ENCODE measurements at places on chromosomes 1 and 21.

DNA sequence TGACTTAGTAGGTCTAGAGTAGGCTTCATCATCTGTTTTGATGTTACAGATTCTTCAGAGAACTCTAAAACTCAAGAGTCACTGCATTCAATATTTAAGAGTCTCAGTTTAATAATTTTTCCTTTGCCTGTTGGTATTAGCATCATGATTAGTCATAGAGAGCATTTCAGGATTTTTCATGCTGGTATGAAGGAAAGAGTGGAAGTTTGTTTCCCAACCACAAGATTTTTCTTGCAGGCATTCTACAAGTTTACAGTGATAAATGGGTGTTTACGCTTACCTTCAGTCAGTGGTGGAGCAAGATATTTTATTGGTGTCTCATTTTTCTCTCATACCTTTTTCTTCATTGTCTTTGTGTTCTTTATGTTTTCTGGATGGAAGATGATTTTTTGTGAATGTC, 58.4 kb upstream of the MYOCOS start:
- DNase-seq: no peak

DNA sequence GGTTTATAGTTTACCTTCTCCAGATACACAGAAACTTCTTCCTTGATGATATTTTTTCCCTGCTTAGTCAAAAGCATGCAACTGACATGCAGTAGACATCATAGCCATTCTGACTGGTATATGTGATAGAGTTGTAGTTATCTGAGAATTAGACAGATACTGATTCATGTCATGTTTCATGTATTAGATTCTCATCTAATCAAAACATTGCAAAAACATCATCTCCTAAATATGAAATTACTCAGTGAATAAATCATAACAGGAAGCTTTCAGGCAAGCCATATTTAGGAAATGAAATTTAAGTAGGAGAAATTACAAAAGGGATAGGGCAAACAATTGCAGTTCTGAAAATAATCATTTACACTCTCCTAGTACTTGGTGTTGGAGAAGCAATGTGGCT, 38.4 kb upstream of the ASB17 start:
- no peak for DNase-seq

DNA sequence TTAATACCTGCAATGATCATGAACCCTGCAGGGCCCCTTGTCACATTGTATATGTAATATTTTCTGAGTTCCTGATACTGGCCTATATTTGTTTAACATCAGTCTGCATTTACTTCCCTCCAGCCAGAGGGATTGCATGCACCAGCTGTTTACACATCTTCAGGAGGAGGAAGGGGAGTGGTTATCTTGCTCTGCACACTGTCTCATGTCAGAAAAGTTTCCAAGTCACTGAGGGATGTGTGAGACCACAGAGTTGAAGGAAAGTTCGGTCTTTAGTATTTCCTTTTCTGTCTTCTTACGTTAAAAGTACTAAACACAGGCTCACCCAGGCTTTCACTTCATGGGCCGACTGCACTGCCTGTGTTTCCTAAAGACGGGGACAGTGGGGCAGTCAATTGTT, 574.1 kb downstream of the LMO4 start:
- no peak for DNase-seq

DNA sequence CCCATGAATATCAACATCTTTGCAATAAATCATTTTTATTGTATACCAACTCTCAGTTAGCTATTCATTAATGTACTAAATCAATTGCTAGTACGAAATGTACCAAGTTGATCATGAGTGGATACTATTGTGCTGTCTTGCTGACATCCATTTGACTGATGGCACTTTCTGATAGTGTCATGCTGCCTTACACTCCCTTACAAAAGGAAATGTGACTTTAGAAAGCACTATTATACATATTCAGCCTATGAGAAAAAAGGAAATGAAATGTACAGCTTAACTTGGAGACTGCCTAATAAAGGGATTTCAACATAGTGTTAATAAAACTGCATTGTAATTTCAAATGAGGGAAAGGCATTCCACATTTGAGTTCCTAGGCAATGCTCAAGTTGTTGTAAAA, 52.2 kb downstream of the PLA2G4A start:
- no peak for DNase-seq

GRCh38 chr21:34997294-34997693, 51.8 kb downstream of the RUNX1 start:
- no peak for DNase-seq

DNA sequence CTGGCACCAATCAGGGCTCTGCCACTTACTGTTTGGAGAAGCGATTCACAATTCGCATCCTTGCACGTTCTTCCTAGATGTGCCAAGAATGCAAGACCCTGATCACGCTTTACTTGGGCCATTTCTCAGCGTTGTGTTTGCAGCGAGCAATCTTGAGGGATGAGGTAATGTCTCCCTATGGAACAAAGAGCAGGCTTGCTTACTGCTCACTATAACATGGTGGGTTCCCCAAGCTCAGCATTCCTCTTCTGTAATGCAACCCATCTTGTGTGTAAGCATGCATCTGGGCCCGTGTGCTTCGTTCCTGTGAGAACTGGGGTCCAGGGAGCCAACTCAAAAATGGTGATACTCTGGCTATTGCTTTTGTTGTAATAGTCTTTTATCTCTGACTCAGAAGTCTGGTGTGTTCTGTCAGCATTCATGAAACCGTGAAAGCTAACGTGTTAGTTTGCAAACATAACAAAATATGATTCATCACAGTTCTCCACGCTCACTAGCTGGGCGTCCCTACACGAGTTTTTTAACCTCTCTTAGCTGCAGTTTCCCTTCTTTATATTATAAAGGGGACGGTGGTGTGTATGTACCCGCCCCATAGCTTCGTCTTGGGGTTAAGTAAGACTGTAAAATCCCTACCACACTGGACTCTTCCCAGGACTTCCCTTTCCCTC, 33.3 kb downstream of the DNTTIP2 start:
- no peak for DNase-seq

Data from CD4-positive, alpha-beta T cell treated with Interleukin-1 beta for 1 hour (primary cell).